B cell (primary cell): ENCODE measurements at places on chromosomes 13 and 19.
A peak's percentile ranks its signal among the peaks of the same experiment; 100 is the strongest.

DNA sequence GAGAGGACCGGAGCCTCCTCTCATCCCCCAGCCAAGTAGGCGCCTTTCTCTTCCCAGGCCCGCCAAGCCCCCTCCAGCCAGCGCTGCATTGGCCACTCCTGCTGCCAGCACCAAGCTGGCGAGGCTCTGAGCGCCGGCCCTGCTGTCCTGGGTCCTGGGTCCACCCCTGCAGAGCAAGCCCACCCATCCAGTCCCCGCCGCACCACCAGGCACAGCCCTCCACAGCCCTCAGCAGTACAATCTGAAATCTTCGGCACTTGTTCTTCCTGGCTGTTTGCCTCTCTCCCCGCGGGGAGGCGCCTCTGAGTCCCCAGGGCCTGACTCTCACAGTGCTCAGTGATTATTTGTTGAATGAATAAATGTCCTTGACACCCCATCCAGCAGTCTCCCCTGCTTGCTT lies 236.4 kb upstream of the SGCG start:
- DNase-seq, result no peak

- DNase-seq, result no peak
These were observed 18.9 kb downstream of the SPINT2 start for GRCh38 chr19:38283271-38283670.

GRCh38 chr13:45373162-45373547 lies 32.2 kb upstream of the TPT1 start:
- no peak for DNase-seq

GRCh38 chr19:16324384-16325160 lies at the start of gene KLF2:
TSS of gene KLF2 (plus strand) at chr19:16324826. CDS start at chr19:16324924, 98 bp downstream.
- DNase-seq, result peak; percentile 99
